ENCODE measurements at places on chromosomes 4 and X.

GRCh38 chr4:117249333-117249732 lies 164.0 kb upstream of the TRAM1L1 start:
- no peak for DNase-seq

GRCh38 chrX:37646254-37646653 lies 39.3 kb upstream of the XK start:
- no peak for DNase-seq

GRCh38 chrX:140343226-140343868 lies 161.5 kb downstream of the SOX3 start:
- DNase-seq = no peak

GRCh38 chr4:6183740-6184139 lies 16.6 kb downstream of the JAKMIP1 start:
- peak; percentile 22 for DNase-seq

DNA sequence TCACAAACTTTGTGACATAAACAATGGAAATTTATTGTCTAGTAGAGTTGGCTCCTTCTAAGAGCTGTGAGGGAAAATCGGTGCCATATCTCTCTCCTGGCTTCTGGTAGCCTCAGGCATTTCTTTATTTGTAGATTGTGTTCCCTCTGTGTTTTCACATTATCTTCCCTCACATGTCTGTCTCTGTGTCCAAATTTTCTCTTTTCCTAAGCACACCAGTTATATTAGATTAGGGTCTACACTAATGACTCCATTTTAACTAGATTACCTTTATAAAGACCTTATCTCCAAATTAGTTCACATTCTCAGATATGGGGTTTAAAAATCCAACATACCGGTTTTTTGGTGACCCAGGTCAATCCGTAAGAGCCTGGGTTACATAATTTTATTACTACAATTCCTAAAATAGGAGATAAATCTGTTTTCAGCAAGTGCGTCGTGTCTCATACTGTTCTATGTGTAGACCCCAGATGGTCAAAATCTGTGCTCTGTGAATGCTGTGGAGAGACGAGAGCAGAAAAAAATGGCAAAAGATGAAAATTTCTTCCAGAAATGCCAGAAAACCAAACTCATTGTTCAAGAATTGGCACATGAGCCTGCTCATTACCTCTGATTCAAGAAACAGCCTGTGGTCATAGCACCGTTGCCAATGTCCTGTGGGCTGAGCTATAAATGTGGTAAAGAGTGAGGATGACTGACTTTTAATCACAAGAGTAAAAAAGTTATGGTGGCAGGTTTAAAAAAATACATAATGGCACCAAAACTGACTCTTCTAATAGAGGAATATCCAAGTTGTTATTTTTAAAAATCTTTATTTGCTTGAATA lies 574.7 kb downstream of the PCDH7 start:
- DNase-seq = no peak

DNA sequence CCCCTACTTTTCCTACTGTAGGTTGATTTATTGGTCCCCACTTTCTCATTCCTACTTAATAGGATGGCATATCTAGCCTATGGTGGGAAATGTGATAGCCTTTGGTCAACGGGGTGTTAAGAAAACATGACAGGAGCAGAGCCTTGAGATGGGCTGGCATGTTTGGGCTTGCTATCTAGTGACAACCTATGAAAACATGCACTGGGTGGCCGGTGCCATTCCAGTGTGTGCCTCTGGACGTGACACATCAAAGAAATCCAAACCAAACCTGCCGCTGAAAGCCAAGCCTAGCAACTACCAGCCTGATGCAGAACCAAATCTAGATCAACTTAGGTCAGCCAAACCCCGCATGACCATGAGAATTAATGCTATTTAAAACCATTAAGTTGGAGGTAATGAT lies 317.6 kb downstream of the DMD start:
- no peak for DNase-seq

DNA sequence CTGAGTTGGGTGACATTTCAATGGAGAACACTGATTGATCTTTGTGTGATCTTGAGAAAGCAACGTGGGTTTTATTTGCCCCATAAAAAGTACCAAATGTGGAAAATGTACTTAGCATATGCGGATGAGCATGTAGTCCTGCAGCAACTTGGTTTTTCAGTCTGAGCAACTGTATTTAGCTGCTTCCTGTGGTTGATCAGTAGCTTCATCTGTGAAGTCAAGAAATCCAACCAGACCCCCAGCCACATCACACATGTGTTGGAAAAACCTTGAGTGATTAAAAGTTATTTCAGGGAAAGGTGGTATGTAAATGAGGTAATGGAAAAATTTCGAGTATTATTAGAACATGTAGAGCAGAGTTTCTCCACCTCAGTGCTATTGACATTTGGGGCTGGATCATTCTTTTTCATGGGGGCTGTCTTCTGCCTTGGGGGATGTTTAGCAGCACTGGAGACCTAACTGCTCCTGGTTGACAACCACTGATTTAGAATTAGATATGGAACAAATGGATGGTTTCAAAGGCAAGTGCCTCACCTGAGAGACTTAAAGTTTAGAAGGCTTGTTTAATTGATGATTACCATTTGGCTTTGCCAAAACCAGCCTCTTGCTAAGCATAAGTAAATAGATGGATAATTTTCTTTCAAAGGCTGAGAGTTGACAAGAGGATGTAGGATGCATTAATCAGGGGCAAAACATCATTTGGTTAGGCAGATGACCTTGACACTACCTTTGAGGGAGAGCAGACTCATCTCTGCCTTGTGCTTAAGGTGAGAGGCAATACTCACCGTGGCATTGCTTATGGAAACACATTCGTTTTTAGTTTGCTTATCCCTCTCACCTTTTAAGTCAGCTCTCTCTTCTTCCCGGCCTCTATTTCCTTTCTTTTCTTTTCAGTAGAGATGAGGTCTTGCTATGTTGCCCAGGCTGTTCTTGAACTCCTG lies 193.0 kb upstream of the RPS6KA3 start:
- DNase-seq = no peak

GRCh38 chr4:148141501-148141900 lies 300.7 kb downstream of the NR3C2 start:
- no peak for DNase-seq

DNA sequence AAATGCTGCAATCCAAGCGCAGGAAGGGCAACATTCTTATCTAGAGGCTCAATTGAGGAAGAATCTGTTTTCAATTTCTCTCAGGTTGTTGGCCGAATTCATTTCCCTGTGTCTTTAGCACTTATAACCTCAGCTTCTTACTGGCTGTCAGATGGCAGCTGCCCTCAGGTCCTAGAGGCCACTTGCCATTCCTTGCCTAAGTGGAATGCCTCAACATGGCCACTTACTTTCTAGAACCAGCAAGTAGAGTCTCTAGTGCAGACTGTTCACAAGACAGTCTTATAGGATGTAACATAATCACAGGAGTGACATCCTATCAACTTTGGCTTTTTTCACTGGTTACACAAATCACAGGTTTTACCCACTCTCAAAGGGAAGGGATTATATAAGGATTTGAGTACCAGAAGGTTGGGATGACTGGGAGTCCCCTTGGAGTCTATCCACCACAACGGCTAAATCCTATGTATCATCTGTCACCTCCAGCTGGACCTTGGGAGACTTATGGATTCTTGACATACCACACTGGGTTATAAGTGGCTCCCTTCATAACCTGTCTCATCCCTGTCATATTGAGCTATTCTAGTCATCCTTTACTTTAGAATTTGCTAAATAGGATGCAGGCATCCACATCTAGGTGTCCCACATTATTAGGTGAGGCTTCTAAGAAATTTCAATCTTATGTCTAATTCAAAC lies 297.9 kb upstream of the CTSO start:
- DNase-seq = no peak

DNA sequence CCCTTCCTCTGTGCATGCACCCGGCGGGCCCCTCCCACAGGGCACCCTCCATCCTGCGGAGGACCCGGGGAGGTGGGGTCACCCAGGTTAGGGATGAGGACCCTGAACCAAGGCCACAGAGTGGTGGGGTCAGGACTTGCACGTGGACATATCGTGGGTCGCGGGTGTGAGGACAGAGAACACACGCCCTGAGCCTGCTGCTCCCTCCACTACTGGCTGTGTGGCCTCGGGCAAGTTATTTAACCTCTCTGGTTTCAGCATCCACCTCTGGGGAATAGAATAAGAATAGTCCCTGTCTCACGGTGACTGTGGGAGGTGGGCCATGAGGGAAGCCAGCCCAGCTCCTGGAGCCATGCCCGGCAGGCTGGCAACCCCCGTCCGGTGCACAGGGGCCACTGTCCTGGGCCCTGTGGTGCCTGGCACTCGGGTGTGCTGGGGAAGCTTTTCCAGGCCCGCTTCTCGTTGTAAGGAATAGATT lies 5.1 kb downstream of the PSAPL1 start:
- no peak for DNase-seq

DNA sequence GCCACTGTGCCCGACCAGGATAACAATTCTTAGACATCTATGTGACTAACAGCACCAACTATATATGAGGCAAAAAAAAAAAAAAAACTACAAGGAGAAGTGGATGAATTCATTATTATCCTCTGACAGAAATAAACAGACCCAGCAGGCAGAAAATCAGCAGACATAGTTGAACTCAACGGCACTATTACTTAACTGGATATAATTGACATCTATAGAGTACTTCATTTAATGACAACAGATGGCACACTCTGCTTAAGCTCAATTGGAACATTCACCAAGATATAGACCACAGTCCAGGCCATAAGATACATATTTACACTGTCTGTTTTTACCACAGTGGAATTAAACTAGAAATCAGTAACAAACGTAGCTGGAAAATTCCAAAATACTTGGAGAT lies 13.3 kb downstream of the CLDN22 start:
- DNase-seq = no peak

GRCh38 chr4:184860018-184860779 lies 34.4 kb upstream of the ACSL1 start:
- no peak for DNase-seq

DNA sequence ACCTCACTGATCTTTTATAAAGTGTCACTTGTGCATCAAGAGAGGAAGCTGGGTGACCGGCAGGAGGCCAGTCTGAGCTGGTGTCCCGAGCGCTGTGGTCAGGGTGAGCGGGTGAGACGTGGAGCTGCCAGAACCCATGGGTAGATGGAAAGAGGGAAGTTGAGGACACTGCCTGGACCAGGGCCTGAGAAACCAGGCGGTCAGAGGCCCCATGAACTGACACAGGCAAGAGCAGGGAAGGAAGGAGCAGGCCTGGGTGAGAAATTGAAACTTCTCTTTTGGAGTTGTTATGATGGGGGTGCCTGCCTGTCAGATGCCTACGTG lies 192.6 kb downstream of the AFAP1 start:
- DNase-seq = no peak

DNA sequence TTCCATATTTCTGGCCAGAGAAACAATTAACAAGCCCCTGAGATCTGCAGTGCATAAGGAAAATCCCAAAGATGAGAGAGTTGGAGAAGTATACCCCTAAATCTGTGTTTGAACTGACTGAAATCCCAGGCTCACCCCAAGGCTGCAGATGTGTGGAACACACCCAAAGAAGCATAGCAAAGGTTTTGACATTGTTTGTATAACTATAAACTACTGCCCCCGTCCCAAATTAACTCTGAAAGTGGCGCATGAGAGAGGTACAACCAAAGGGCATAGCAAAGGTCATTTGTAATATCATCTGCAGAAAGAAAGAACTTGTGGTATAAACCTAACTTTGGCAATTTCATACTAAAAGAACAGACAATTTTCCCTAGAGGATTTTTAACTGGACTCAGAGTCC lies 157.9 kb downstream of the DCAF12L1 start:
- no peak for DNase-seq

- no peak for DNase-seq
These were observed 91.3 kb downstream of the SNCA start for GRCh38 chr4:89745708-89746107.

Data from activated T-cell treated with anti-CD3 and anti-CD28 coated beads, Interleukin-2, amount 50 U/mL, for 72 hours (primary cell).